Activated CD4-positive, alpha-beta T cell treated with anti-CD3 and anti-CD28 coated beads, Interleukin-2, amount 50 U/mL, for 4 hours (primary cell): ENCODE measurements at places on chromosomes 6 and 20.

DNA sequence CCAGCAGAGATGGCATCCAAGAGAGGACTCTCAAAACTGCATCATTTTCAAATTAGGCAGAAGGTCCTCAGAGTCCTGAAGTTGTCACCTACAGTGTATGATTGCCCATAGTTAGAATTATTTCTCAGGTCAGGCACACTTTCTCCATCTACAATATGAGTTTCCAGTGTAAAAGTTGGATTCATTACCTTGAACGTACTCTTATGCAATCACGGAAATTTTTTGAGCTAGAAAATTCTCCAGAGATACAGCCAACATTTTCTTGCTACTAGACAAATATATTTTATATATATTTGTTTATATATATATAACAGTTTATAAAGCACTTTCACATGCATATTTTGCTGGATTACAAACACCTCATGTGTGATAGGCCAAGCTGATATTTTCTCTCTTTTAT, 29.4 kb upstream of the SERPINB1 start:
- no peak for DNase-seq

DNA sequence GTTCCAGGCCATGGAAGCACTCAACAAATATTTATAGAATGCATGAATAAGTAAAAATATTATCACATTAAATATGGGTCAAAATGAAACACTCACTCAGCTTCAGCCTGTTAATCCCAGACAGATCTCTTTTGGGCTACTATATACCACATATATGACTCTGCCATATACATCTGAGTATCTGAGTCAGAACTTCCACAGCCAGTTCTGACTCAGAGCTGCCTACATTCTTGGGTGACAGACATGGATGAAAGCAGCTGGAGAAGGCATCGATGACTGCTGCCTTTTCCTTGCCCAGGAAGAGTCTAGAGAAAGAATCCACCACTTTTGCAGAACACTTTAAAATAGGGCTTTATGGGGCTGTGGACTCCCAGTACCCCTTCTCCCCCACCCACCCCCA, 11.5 kb upstream of the PDYN start:
- DNase-seq, result no peak

GRCh38 chr6:163085426-163085825, 329.1 kb upstream of the QKI start:
- DNase-seq, result no peak

DNA sequence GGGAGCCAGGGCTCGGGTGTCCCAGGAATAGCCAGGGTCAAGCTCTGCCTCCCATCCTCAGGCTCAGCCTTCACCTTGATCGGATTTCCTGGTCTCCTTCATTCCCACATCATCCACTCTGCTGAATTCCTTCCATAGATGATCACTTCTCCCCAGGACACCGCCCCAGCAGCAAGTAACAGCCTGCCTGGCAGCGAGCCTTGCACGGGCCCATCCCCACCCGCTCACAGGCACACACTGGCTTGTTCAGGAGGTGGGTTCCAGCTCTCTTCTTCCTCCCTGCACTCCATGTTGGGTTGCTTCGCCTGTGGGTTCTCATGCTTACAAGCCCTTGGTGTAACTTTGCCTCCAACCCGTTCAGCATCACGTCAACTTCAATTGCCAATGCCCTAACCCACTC, 113.0 kb upstream of the IYD start:
- no peak for DNase-seq

DNA sequence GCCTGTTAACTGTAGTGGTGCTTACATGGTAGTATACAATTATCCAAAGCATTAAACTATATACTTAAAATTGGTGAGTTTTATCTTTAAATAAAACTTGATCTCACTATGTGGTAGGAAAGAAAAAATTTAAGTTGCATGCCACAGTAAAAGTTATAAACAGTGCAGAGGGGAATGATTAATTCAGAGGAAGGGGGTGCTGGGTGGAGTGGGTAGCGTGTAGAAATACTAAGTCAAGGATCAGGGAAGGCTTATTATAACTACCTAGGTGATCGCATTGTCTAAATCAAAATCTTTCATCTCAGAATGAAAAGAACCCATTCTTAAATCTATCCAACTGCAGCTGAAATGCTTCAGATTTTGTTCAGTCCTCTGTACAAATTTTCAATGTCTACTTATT, 428.3 kb downstream of the ADGRB3 start:
- no peak for DNase-seq

DNA sequence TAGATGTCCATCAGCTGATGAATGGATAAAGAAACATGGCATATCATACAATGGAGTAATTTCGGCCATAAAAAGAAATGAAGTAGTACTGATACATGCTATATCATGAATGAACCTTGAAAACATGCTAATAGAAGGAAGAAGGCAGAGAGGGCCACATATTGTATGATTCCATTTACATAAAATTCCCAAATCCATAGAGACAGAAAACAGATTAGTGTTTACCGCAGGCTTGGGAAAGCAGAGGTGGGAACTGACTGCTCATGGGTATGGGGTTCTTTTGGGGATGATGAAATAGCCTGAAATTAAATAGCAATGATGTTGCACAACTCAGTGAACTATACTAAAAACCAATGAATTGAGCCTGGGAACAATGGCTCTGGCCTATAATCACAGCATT, 58.3 kb downstream of the SERAC1 start:
- DNase-seq, result no peak

DNA sequence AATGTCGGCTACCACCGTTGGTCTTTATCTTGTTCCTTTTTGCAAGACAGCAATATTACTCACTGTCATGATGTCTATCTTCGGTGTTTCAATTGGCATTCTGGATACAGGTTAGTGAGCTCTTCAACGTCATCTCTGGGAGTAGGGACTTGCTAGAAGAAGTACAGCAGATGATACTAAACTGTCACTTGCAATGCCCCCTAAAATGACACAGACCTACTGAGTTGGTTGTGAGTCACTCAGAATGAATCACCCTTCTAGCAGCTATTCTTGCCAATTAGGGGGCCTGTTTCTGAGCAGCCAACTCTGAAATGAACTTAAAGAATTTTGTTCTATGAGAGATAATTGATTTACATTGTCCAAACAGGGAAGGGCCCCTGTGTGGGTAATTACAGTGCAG, 176.5 kb downstream of the SLC16A10 start:
- no peak for DNase-seq

- no peak for DNase-seq
Measured at GRCh38 chr6:167342879-167343610, 18.2 kb downstream of the TTLL2 start.

- no peak for DNase-seq
Measured at GRCh38 chr6:6696867-6697531, 108.5 kb downstream of the LY86 start.

DNA sequence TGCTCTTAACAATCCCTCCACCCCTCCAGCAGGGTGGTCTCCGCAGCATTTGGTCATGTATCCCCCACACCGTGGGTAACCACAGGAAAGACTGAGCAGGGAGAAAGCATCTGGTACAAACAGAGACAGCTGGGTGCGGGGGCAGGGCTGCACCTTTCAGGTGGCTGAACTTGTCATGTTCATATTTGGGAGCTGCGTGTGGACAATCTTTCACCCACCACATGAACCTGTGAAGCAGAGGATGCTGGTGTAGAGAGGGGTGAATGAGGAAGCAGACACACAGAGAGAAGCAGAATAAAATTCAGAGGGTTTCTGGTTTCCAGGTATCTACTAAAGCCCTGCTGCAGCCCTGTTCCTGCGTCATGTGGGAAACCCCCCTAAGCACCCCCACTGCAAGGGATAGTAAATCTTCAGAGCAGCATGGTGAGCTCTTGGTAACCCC, 8.9 kb downstream of the GFOD1 start:
- DNase-seq, result no peak

DNA sequence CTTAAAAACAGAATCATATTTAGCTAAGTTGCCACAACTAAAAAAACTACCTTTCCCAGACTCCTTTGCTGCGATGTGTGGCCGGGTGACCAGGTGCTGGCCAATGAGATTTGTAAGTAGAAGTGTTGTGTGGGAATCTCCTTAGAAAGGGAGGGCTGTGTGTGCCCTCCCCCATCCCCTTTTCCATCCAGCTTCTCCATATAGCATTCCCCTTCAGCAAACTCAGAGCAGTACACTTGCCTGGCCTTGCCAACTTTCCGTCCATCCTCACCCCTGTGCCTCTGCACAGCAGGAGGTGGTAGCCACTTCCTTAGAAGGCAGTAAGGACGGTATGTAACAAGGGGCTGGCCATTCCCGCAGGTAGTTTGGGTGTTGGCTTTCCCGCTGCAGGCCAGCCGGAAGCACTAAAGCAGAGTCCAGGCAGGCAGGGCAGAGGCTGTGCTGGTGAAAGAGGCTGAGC, 22.3 kb upstream of the KCNK16 start:
- no peak for DNase-seq

DNA sequence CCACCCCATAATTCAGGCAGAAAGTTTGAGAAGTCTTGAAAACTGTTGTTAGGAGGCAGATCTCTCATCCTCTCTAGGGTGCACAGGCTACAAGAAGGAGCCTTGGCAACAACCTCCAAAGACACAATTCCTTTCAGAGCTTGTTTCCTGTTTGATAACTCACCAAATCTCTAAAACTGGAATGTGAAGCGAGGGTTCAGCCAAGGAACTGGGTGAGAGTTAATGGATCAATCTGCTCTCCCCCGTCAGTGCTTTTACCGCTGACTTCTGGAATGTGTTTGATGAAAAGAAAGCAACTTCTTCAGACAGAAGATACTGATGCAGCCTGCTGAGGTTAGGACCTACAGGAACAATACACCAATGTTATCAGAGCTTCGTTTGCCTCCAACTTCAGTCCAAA, 171.8 kb upstream of the BMP2 start:
- no peak for DNase-seq
